ENCODE measurements at places on chromosomes 4 and X.

DNA sequence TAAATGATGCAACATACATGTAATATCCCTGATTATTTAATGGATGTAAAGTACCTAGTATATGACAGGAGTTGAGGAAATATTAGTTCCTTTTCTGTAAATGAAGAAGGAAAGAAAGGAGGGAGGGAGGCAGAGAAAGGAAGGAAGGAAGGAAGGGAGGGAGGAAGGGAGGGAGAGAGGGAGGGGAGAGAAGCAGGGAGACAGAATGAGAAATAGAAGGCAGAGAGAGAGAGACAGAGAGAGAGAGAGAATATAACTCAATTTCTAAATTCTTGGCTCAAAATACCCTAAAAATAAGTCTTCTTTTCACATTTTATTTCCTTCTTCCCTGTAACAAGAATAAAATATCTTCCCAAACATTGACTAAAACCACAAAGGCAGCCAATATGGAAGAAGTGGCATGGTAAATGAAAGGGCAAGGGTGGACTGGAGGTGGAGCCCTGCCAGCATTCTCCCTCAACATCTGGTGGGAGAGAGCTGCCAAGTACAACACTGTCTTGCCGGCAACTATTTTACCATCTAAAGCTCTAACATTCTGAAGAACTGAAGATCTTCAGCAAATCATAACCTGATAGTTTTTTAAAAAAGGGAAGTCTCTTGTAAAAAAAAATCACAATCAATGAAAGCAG, 245.1 kb downstream of the PPP3CA start:
- peak; percentile 94 for DNase-seq

DNA sequence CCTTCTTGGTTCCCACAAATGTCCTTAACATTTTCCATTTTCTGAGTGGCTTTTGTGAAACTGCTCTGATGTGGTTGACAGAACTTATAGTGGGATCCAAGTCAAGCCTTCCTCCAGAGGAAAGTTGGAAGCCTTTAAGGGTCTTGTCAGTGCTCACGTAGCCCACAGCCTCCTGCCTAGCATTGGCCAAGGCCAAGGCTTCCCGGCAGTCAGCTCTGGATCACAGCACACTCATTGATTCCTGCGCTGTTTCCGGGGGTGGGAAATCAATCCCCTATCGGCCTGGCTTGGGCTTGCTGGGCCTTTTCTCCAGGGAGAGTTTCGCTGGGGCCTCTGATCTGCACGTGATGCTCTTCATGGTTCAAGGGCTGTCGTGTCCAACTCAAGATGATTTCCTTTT, 76.1 kb downstream of the SLC9A6 start:
- no peak for DNase-seq

DNA sequence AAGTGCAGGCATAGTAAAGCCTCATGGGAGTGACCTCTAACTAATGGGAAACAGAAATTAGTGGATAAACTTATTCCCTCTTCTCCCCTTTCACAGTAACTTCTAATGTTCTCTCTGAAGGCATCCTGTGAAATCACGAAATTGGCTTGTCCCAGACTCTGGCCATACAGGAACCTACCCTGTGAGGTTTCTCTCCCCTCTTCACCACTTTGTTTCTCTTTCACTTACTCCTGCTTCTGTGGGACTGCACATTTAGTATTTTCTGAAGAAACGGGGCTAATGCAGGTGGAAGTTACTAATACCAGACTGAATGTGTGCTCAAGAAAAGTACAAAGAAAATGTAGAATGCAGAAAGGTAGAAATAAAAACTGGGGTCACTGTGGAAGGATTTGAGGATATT, 20.0 kb downstream of the ZNF330 start:
- DNase-seq, result no peak

GRCh38 chr4:108029731-108030130, 40.0 kb downstream of the HADH start:
- DNase-seq, result no peak

DNA sequence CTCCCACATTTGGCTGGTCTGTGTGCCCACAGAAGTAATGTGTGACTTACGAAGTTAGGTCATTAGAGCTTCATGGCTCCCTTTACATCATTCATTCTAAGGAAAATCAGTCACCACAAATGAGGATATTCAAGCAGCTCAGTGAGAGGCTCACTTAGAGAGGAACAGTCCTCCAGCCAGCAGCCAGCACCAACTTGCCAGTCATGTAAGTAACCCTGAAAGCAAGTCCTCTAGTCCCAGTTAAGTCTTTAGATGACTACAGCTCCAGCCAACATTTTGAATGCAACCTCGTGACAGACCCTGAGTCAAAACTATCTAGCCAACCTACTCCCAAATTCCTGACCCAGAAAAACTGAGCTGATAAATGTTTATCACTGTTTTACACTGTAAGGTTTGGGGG, 71.3 kb downstream of the LRBA start:
- no peak for DNase-seq

DNA sequence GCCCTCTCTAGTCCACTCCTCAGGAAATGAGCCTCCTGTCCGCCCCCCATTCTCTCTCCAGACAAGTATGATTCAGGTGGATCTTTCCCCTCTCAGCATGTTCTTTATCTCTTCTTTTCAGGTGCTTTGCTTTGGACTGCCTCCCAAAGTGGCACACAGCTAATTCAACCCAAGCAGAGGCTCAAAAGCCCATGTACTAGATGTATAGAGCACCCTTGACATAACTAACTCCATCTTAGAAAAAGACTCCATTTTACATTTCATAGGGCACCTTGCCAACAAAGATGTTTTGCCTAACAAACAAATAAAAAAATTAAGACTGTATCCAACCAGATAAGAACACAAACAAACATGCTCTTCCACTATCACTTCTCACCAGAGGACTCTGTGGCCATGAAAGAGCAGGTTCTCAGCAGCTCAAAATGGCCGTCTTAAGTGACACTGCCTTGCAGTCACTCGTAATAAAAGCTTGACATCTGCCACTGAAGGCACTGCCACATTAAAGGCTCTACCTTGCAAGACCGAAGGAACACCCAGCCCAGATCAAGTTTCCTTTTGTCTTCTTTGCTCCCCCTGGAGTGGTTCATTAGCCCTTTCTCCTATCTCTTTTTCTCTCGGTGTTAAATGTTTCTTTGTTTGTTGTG, 84.9 kb upstream of the TAB3 start:
- DNase-seq, result no peak

DNA sequence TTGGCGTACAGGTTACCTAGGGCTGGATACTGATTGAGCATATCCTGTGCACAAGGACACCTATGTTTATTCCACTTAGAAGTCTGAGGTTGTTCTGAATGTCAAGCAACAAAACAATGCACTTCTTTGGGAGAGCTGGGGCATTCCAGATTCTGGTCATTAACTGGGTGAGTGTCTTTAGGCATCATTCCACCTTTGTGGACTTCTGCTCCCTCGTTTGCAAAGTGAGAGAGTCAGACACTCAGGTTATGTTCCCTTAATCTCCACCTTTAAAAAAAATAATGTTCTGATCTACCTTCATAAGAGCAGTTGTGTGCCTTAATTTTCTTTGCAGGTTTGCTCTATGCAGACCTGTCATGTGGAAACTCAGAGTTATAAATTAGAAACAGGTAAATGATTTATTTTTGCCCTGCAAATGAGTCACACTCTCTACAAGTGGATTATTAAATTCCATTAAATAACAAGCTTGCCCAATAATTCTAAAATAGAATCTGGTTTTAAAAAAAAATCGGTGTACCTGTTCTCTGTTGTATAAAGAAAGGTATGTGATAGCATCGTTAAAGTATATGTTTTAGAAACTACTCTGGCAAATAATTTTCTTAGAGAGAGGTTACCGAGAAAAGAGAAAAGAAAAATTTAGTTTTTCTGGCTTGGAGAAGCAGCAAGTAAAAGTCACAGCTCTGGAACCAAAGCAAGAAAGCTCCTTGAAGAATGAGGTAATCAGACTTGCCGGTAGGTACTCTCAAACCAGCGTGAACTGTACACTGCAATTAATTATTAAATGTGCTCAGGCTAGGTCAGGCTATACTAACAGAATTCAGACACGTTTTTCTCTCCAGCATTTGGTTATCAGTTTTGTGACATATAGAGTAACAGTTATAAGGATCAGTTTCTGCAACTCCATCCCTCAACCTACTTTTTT, 93.2 kb downstream of the SORBS2 start:
- no peak for DNase-seq

DNA sequence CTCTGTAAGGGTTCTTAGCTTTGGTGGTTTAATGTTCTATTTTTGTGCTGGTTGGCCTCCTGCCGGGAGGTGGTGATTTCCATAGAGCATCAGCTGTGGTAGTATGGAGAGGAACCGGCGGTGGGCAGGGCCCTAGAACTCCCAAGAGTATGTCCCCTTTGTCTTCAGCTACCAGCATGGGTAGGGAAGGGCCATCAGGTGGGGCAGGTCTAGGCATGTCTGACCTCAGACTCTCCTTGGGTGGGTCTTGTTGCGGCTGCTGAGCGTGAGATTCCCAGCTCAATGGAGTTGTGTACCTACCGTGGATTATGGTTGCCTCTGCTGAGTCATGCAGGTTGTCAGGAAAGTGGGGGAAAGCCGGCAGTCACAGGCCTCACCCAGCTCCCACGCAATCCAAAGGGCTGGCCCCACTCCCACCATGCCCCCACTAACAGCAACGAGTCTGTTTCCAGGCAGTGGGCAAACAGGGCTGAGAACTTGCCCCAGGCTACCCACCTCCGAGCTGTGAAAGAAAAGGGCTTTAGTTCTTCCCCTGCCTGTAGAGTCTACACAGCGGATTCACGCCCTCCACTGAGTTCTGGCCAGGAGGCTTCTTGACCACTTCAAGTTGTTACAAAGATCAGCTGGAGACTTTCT, 235.9 kb downstream of the RPA4 start:
- no peak for DNase-seq

DNA sequence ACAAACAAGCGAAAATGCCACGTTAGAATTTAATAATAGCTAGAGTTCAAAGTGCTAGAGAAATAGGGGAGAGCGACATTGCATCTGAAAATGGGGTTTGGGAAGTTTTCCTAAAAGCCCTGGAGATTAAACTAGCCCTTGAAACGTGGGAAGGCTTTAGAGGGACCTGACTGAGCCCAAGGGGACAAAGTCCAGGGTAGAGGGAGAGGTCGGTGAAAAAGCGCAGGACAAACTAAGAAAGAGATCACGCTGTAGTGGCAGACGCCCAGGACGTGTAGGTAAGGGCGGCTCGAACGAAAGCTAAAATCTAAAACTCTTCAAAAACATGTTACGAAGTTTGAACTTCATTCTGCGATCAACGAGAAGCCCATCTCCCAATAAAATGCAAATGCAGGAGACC, 1.1 kb upstream of the ATP11C start:
- no peak for DNase-seq

DNA sequence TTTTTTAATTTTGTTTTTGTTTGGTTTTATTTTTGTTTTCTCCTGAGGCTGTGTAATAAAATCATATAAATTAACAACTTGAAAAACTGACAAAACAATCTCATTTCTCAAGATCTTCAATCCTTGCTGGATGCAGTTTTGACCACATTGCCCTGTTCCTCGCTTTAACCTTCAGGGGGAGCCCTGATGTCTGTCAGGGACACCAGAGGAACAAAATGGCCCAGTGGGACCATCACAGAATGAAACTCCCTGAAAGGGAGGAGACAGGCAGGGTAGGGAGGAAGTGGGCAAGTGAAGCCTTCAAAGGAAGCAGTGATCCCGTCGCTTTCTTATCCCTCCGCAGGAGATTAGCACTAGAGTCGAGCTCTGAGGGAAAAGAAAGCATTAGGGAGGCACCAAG, 274.9 kb upstream of the LDB2 start:
- DNase-seq, result no peak

DNA sequence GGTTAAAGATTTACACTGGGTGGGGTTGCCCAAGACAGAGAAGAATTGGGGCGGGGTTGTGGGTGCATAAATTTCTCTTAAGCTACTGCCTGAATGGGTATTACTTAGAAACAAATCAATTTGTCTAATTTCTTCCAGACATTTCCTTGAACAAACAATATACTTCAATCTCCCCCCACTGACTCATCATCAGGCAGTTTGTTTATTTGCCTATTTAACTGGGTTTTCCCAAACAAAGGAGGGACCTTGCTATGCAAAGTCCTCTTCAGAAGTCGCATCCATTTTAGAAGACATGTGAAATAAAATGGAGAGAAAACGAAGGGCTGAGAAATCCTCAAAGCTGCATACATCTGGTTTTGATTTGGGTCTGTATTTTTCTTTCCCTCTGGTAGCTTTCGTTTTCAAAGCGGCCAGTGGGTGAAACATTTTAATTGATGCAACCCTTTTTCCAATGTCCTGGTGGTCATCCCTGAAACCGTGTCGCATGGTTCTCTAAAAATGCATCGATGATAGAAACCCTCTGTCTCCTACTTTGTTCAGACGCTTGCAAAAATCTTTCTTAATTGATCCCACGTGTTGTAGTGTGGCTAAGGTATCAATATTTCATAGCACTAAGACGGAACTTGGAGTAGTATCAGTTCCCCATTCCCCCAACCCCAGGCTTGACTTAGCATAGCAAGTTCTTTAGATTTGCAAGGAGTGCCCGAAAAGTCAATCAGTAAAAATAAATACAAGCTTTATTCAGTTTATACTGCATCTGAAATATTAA, 115.1 kb upstream of the MXRA5 start:
- peak; percentile 21 for DNase-seq

DNA sequence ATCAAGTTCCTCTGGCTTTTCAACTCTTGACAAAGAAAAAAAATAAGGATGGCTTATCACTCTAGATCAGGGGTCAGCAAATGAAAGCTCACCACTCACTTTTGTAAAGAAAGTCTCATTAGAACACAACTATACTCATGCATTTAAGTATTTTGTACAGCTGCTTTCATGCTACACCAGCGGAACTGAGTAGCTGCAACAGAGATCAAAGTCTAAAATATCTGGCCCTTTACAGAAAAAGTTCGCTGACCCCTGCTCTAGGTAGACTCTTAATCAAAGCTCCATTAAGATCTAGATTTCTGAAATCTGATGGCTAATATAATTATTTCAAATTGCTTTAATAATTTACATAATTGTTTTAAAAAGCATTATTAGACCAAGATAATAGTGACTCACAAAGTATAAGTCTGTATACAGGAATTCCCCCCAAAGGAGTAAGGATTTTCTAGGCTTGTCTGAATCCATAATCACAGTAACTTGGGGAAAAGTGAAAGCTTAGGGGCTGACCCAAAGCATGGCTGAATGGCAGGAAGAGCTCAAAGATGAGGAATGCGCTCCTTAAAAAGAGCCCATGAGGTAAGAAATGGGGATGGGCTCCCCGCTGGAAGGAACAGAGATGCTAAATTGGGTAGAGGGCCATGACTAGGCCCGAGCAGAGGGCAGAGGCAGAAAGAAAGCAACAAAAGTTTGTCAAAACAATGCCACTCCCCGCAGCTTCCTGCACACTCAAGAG, 140.3 kb downstream of the SH3KBP1 start:
- DNase-seq, result no peak

DNA sequence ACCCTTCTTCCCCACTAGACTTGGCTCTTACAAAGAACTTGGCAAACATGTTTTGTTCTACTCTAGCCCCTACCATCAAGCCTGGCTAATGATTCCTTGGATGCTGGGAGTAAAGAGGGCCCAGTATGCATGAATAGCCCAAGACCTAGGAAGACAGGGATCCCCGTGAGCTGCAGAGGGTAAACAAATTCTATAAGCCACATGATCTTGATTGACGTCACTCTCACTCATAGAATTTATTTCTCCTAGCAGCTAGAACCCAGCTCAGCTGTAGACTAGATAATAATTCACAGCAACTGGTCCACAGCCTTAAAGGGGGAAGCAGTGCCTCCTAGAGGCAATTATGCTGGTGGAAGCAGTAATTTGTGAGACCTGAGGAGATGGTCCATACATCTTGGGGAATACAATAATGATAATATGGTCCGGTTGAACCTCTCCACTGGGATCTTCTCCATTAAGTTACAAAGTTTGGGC, 16.1 kb upstream of the USO1 start:
- DNase-seq, result peak; percentile 37

GRCh38 chrX:39196192-39197102, 395.2 kb downstream of the MID1IP1 start:
- DNase-seq, result peak; percentile 43

All from choroid plexus epithelial cell (primary cell).